GM12864 (cell line): ENCODE measurements at places on chromosomes 16 and 17.

- DNase-seq: no peak
Measured at GRCh38 chr16:54475019-54475601, 188.5 kb upstream of the IRX3 start.

- DNase-seq: no peak
Measured at GRCh38 chr17:62774338-62774737, 33.8 kb downstream of the MARCHF10 start.

DNA sequence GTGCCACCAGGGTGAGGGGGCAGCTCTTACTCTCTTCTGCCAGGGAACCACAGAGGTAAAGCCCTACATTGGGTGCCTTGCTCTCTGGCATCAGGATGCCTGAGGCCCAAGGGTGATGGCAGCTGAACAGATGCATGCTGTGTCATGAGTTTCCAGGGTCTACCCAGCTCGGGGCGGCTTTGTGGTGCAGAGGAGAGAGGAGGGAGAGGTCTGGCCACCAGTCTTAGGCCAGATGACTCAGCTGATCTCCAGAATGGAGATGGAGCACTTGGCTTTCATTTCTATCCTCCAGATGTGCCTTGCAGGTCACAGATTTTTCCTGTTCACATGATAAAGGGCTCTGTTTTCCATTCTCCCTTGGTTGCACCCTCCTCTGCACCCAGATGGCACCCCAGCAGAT, 23.6 kb upstream of the USP22 start:
- no peak for DNase-seq

DNA sequence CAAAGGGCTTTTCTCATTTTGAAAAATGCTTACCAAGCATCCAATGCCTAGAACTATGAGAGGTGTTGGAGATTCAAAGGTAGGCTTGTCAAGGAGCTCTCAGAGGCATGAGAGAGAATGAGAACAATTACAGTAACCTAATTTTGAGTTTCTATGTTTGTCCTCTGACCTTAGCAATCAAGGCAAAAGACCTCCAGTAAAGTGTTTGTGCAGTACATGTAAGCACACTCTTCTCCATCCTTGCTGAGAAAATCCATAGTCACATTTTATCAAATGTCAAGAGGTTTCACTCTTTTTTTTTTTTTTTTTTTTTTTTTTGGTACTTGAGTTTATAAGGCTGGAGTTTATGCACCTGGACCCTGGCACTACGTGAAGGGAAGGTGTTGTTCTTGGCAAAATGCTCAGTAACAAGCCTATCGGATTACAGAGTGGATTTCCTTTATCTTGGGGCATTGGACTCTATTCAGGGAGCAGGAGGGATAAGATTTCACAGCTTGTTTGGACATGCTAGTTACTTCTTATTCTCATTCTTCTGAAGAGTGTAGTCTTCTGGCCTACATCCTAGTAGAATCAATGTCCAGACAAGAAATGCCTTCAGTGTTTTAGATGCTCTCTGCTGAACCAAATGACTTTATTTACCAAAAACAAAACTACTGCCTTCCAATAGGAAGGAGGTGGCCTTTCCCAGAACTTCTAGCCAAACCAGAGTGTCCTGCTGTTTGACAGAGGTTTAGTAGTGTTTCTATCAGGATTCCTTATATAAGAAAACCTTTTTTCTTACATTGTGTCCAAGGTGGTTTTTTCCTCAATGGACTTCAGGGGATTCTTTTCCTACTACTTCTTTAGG, 21.9 kb downstream of the KCNJ2 start:
- no peak for DNase-seq

- DNase-seq: no peak
Measured at GRCh38 chr16:85984947-85985451, 86.0 kb downstream of the IRF8 start.

GRCh38 chr17:40597556-40598300, 32.5 kb upstream of the CCR7 start:
- DNase-seq: peak; percentile 37

- no peak for DNase-seq
Measured at GRCh38 chr16:57686577-57686976, 8.0 kb upstream of the DRC7 start.

DNA sequence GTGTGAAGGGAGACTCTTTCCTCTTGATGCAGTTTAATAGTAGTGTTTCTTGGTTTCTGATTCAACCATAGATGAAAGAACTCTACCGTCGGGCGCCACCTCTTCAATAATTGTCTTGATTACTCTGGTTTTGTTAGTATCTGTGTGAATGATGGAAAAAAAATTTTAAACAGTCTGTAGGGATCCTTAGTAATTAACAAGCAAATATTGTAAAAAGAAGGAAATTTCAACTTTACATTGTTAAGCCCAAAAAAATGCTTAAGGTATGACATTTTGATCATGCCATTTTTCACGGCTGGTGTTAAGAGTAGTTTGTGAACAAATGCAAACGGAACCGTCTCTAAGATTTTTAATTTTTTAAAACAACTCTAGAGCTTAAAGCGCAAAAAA, 4.1 kb downstream of the KRT10 start:
- no peak for DNase-seq

DNA sequence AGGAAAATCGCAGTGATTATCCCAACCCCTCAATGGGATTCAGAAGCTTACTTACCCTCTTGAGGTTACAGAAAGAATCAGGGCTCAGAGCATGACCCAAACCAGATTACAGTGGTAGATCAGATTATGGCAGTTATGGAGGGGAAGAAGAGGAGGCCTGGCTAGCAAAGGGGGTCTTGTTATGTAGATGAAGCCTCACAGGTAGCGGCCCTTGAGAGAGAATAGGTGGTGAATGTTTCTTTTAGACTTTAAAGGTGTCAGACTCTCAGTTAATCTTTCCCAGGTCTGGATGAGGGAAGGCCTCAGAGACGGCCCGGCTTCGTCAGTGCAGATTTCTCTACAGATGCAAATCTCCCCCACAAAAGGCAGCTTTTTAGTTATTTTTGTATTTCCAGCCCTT, 15.6 kb downstream of the RNF112 start:
- no peak for DNase-seq

GRCh38 chr16:9476744-9477143, 385.3 kb downstream of the HAPSTR1 start:
- no peak for DNase-seq

DNA sequence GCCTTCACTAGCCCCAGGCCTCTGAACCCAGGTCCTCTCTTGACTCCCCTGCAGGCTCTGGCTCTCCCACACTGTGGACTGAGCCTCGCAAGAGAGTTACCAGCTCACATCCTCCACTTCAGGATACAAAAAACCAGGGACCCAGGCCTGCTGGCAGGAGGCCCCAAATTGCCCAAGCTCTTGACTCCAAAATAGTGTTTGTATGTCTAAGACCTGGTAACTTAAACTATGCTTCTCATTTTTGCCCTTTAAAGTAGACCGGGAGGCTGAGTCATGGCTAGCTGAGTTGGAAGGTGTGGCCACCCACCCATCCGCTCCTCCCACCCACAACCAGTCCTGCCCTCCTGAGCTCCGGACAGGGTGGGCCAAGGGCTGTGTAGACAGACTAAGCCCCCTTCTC, 250.0 kb downstream of the SOX9 start:
- no peak for DNase-seq

DNA sequence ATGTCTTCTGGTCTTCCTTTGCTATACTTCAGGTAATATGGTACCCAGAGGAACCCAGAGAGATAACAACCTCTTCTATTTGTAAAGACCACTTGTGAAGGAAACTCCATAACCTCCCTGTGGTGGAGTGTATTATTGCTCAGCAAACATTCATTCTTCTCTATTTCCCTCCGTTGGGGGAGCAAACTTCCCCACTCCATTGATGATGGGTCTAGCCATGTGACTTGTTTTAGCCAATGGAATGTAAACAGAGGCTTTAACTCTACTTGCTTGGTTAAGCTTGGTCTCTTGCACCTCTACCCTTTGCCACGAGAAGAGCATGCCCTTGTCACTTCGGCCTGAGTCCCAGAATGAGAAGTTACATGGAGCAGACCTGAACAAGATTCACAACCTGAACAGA, 30.0 kb upstream of the SKAP1 start:
- no peak for DNase-seq

DNA sequence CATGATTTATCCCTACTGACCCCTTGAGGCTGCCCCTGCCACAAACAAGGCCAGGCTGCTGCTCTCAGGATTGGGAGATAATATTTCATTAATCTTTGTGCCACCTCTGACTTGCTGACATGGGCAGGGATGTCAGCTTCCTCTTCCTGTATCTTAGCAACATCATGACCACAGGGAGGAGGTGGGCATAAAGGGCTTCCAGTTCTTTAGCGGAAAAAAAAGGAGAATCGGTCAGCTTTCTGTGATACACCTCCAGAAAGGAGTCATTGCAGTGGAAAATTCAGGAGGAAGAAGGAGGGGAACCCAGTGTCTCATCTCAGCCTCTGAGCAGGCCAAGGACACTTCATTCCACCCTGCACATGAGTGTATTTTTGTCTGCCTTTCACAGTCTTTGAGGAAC, 206.8 kb upstream of the SDK2 start:
- no peak for DNase-seq

GRCh38 chr16:16045296-16045695, 95.9 kb downstream of the ABCC1 start:
- no peak for DNase-seq

DNA sequence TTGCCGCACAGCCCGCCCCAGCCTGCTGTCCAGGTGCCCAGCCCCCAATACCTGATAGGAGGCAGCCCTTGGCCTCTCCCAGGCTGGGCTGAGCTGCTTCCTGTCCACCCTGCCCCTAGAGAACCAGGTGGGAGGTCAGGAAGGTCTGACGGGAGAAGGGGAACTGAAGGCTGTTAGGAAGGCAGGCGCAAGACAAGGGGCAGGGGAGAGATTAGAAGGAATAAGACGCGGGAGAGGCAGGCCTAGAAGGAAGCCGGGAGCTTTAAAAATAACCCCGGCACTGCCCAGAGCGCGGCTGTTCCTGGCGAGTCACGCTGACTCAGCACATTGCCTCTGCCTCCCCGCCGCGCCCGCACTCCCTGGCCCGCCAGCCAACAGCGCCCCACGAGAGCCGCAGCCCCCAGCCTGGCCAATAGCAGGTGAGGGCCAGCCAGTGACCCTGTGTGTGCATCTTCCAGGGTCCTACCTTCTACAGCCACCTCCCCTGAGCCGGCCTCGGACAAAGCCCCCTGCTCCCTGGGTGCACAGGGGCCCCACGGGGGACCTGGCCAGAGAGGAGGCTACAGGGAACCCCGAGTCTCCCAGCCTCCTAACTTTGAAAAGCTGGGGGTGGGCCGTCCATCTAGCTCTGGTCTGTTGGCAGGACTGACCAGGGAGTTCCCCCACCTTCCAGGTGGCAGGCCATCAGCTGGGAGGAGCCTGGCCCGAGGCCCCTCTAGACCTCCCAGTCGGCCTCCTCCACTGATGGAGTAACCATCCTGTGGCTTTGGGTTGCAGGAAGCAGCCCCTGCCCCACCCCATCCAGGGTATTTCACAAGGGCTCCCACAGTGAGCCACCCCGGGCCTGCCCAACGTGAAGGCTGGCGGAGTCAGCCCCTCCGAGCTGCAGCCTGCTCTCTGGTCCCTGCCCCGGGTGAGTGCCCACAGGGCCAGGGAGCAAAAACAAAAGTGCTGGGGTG, 4.0 kb downstream of the MAFG start:
- DNase-seq: no peak

DNA sequence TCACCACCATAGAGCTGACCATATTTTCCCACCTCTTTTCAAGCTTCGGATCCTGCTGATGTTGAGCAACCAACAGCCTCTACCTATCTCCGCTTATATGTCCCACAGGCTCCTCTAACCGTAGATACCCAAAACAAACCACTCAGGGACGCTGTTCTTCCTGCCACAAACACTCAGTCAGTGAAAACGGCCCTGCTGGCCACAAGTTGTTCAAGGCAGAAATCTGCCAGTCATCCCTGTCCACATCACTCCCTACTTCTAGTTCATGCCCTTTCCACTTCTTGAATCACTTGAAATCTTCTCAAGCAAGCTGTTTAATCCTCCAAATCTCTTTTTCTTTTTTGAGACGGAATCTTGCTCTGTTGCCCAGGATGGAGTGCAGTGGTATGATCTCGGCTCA, 7.9 kb downstream of the RABEP2 start:
- no peak for DNase-seq

GRCh38 chr17:81514739-81515529, 2.3 kb upstream of the ACTG1 start:
- no peak for DNase-seq
